ENCODE measurements at places on chromosomes 12 and 14.

GRCh38 chr14:95685978-95686922 is at the start of gene TCL1B:
Gene TCL1B (plus strand): TSS chr14:95686426. CDS start chr14:95686468, 42 bp downstream.
- no peak for DNase-seq

DNA sequence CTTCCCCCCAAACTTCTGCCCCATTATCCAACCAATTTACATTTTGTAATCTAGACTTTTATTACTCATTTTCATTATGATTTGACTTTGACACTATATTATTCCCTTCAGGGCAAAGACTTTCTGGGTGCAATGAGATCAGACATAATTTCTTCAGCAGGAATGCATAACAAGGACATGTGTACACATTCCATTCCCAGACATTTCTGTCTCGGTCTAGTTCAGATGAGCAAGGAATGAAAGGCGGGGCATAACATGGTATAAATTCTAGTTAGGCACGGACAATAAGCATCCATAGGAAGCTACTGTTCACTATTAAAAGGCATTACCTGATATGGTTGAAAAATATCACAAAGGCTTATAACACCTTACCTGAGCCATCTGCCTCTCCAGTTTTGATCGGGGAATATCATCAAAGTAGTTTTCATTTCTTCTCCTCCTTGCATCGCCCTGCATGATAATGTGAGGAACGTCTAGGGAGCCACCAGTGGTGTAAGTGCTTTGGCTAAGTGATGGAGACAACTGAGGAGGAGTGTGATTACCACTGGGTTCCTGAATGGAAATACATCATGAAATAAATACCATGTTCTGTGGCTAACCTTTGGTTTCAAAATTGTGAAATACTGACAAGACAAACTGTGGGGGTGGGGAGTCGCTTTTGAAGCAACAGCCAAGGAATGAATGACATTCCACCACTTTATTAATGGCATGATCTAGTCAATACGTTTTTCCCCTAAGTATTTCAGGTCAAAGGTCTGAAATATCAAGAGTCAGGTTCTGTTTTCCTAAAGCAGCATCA is 183.9 kb downstream of the APAF1 start:
- no peak for DNase-seq

GRCh38 chr12:46959502-46959901 is 119.9 kb upstream of the PCED1B start:
- DNase-seq: peak; percentile 93

GRCh38 chr14:32017587-32017986 is 59.5 kb upstream of the ARHGAP5 start:
- no peak for DNase-seq

GRCh38 chr12:115572440-115572839 is 705.1 kb downstream of the MED13L start:
- no peak for DNase-seq

Measured in RKO (cell line).